ENCODE measurements at places on chromosomes 6 and 20. TPM values are rescaled to one million over a fixed set of nuclear protein-coding genes. Genes with fewer than 3 reads are reported as not detected.

The MOCS1 gene
- total RNA-seq = 9.2 TPM

The CALHM5 gene
- total RNA-seq = 7.8 TPM

The TINAG gene
- not detected for total RNA-seq

The IPCEF1 gene
- 0.96 TPM for total RNA-seq

The C6orf163 gene
- total RNA-seq = 2.9 TPM

The SLC35F1 gene
- under 0.01 TPM for total RNA-seq

The TRIM10 gene
- not detected for total RNA-seq

The CLDN20 gene
- not detected for total RNA-seq

The MAS1 gene
- total RNA-seq = not detected

The FHL5 gene
- total RNA-seq = not detected

The ESF1 gene
- total RNA-seq = 11.6 TPM

The GSTA1 gene
- not detected for total RNA-seq

The ZSCAN23 gene
- 1.8 TPM for total RNA-seq

The RPS10 gene
- 2,319 TPM for total RNA-seq

The TREM1 gene
- total RNA-seq = not detected

The SYNCRIP gene
- 127 TPM for total RNA-seq

The OTOR gene
- total RNA-seq = not detected

The TRIM31 gene
- total RNA-seq = not detected

The DEF6 gene
- 0.98 TPM for total RNA-seq

The SSTR4 gene
- total RNA-seq = not detected

The TSBP1 gene
- not detected for total RNA-seq

The HLA-DPB1 gene
- 1.6 TPM for total RNA-seq

The NKAIN4 gene
- not detected for total RNA-seq

The APMAP gene
- 75.5 TPM for total RNA-seq

The ZNF165 gene
- 0.67 TPM for total RNA-seq

The WFDC5 gene
- total RNA-seq = not detected

The GNAS-AS1 gene
- total RNA-seq = 0.10 TPM

The EDN3 gene
- not detected for total RNA-seq

The KCNK16 gene
- not detected for total RNA-seq

The C6orf58 gene
- 0.38 TPM for total RNA-seq

The ADNP gene
- total RNA-seq = 35.3 TPM

The LPA gene
- total RNA-seq = not detected

The DSP gene
- 31.0 TPM for total RNA-seq

The CRIP3 gene
- not detected for total RNA-seq

The RAET1L gene
- not detected for total RNA-seq
